ENCODE measurements at places on chromosomes 5 and 9.

GRCh38 chr9:71901695-71902597 lies 9.0 kb downstream of the ABHD17B start:
- no peak for DNase-seq

DNA sequence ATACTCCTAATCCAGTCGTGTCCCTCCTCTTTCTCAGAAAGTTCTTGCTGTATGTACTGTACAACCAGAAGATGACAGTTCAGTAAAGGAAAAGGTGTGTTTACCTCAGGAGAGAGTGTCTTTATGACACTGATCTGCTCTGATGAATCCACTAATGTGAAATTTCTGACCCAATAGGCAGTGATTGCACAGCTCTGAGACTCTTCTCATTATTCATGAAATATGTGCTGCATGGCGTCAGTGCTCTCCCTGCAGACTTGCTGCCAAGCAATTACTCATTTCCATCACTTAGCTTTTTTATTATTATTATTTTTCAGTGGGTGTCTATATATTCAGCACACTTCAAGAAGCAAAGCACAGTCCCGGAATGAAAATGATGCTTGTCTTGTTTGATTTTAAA lies 389.0 kb downstream of the RASEF start:
- no peak for DNase-seq

GRCh38 chr9:99184110-99184474 lies 37.6 kb downstream of the ALG2 start:
- no peak for DNase-seq

DNA sequence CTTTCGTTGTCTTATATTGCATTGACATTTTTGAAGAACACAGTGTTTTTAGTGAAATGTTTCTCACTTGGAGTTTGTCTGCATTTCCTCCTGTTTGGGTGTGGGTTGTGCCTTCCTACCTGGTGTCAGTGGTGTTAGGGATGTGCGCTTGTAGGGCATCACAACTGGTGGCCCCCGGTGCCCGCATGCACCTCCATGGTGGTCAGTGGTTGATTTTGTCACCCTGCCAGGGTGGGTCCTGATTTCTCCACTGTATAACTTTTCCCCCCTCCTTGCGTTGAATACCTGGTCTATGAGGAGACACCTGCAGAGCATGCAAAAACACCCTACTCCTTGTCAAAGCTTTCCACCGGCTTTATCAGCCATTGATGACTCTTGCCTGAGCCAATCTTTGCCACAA lies 132.9 kb downstream of the BARX1 start:
- no peak for DNase-seq

GRCh38 chr9:109311731-109312130 lies 9.1 kb downstream of the EPB41L4B start:
- DNase-seq = no peak

DNA sequence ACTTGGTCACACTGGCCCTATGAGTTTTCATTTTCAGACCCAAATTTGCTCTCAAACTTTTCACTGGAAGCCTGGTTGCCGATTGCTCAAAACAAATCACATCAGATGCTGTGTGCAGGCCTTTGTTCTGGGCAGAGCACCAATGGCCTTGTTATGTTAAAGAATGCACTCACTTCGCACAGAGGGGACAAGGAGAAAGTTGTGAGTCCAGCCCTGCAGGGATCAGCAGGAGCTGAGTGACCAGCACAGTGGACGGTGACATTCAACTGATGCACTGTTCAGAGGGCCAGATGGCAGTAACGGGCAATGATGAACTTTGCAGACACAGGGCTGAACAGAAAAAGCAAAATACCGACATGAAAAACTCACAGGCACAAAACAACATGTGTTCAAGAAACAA lies 86.1 kb downstream of the BARX1 start:
- DNase-seq = no peak

GRCh38 chr5:94793113-94793815 lies 174.8 kb downstream of the SLF1 start:
- DNase-seq = no peak
